ENCODE measurements at places on chromosomes 3 and 15.

DNA sequence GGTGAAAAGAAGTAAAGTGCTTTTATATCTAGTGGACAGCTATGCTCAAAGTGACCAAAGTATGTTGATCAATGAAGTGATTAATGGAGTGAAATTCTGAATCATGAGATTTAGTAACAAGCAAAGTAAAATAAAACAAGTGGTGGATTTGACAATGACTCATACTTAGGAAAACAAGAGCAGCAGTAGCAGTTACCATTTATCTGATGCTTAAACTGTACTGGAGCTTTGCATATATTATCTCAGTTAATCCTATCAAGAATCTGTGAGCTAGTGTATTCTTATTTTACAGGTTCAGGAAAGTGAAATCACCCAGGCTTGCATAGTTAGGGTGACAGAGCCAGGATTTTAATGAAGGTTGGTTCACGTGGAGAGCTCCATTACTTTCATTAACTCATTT lies 50.6 kb upstream of the SPATA16 start:
- no peak for DNase-seq

GRCh38 chr3:182618981-182619591 lies 174.2 kb upstream of the ATP11B start:
- DNase-seq = no peak

DNA sequence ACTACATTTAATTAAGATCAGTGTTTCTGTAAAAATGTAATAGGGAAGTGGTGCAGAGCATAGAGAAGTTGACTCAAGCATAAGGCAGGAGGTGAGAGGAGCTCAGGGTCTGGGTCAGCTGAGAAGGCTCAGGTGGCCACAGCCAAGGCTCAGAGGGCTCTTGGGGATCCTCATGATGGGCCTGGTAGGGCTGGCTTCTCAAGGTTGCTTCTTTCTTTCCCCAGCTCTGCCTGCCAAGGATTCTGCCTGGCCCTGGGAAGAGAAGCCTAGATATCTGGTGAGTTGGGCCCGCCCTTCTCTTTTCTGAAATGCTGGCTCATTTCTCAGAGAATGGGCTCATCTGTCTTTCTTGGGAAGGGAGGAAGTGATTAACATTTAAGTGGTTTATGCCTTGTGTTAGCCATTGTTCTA lies 6.5 kb downstream of the ZNF589 start:
- DNase-seq = no peak

DNA sequence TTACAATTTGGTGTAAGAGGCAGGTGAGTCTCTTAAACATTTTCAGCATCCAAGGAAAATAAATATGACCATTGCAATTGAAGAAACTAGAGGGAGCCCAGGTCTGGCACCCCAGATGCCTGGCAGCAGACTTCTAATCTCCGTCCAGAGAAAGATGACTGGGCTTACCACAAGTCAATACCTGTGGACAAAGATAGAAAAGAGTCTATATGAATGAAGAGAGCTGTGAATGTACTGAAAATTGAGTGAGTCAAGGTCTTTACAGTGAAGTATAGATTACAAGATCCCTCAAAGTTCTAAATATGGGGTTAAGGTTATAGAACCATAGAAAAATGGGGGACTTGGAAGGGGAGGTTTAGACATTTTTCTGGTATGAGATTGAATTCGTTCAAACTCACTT lies 827.4 kb upstream of the NR2F2 start:
- DNase-seq = no peak

GRCh38 chr15:90750186-90750585 lies 33.0 kb downstream of the BLM start:
- DNase-seq = no peak

DNA sequence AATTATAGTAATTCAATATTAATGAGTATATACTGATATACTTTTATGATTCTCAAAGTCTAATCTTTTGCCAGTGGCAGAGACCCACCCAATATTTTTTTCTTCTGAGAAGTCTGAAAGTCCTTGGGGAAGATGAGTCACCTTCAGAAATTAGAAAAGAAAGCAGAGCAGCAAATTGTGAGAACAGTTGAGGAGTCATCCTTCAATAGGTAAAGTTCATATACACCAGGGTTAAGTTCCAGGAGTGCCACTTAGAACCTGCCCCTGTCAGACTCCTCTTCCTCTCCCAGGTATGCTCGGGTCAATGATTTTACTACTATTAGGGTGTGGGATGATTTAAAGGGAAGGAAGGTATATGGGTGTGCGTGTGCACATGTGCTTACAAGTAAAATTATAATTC lies 7.1 kb downstream of the CLRN1 start:
- no peak for DNase-seq

GRCh38 chr15:93043621-93044300 lies 45.2 kb downstream of the RGMA start:
- no peak for DNase-seq

GRCh38 chr3:134374105-134374790 lies at the start of gene AMOTL2:
AMOTL2 (minus strand) TSS chr3:134374447; CDS start chr3:134371433, 3,014 bp downstream.
- DNase-seq = no peak

DNA sequence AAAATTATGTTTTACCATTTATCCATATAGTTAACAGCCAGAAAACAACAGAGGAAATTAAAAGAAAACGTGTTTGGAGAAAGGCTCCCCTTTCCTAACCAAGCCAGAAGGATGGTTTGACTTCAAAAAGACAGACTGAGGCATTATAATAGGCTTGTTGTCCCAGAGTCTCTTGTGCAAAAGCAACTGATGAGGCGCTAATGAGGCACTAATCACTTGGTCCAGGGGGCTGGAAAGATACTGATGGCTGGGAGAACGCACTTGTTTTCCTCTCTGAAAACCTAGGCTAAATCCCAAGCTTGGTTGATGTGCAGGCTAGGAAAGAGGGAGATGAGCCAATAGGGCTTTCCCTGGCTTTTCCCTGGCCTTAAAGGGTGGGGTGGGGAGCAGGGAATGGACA lies 389.6 kb downstream of the NTRK3 start:
- DNase-seq = no peak

GRCh38 chr3:42755681-42756578 lies 17.1 kb downstream of the CCDC13 start:
- DNase-seq = no peak

- no peak for DNase-seq
Measured at GRCh38 chr15:85986741-85987140, 92.9 kb upstream of the AGBL1 start.

GRCh38 chr3:106421909-106422308 lies 553.1 kb upstream of the CBLB start:
- no peak for DNase-seq

GRCh38 chr3:118628704-118629341 lies 405.8 kb downstream of the IGSF11 start:
- no peak for DNase-seq

DNA sequence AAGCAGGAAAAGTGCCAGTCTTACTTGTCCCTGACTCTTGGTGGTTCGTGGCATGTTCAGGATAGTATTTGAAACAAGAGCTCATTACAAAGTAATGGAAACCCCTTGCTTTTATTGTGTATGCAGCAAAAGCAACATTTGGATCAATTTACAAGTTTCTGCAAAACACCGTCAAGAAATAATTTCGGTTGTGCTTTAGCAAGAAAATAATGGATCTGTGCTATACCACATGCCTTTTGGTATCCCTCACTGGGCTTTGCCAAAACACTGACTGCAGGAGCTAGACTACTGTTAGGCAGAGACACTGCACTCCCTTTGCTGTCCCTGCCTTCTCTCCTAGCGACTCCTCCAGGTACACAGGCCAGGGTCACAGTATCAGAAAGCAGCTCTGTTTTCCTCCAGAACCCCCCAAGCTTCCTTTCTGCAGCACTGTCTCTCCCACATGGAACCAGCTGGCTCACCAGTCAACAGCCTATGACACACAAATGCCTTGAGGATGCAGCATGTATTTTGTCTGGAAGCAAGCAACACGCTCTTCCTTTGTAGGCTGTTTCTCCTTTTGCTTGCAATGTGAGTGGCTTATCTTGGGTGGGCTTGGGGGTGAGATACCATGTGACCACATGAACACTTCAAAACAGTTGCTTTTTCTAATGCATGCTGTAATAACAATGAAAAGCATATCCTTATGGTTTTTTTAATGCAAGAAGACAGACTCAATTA lies 111.4 kb downstream of the PGPEP1L start:
- no peak for DNase-seq

GRCh38 chr3:54213907-54214306 lies 91.6 kb downstream of the CACNA2D3 start:
- no peak for DNase-seq

DNA sequence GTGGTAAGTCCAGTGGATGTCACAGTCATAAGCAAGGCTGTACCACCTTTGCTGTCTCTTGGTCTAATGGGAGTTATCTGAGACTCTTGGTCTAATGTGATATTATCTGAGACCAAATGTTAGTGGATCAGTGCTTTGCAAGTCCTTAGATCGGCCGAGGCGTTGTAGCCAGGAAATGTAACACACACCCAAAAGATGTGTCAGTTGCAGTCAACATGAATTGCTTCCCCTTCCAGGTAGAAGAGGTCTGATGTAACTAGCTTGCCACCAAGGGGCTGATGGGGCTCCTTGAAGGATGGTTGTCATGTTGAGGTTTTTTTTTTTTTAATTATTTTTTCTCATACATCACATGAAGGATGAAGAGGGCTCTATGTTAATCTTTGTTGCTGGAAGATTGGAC lies 45.4 kb upstream of the RAF1 start:
- DNase-seq = no peak

- no peak for DNase-seq
Measured at GRCh38 chr3:98395101-98395500, 4.6 kb downstream of the OR5K3 start.

- DNase-seq = no peak
Measured at GRCh38 chr3:141646760-141647561, 91.1 kb upstream of the RNF7 start.

DNA sequence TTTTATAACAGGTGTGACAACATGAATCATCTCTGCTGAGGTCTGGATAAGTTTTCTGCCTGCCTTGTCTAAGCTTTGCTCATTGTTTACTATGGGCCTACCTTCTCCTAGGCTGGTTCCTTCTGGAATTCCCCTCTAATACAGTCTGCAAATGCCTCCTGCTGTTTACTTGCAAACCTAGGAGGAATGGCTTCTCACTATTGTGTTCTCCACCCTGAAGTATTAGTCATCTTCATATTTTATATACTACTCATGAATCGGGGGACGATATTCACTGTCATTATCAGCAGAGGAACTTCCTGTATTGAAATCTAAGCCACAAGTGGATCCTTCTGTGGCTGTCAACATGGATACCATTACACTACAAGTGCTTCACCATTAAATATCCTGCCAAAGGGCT lies 154.8 kb downstream of the PLCL2 start:
- DNase-seq = no peak

DNA sequence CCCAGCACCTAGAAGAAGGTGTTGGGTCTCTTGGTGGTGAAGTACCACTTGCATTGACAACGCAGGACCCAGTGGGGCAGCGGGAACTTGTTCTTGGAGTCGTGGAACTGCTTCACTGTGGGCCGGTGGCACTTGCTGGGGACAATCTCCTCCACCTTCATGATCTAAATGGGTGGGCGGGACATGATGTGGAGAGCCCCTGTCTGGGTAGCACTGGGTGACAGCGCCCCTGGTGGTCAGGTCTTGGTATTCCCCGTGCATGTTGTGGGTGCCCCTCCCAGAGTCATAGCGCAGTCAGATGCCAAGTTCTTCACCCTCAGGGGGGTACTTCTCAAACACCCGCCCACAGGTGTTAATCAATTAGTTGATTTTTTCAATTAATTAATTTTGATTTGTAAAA lies 60.2 kb downstream of the AGBL1 start:
- DNase-seq = no peak

GRCh38 chr3:106212665-106213222 lies 343.9 kb upstream of the CBLB start:
- DNase-seq = no peak

All from effector memory CD8-positive, alpha-beta T cell (primary cell).